Activated B cell treated with CpG ODN at 0.5 μM for 24 hours (primary cell): ENCODE measurements at places on chromosomes 5 and 9. TPM values are rescaled to one million over a fixed set of nuclear protein-coding genes. Genes with fewer than 3 reads are reported as not detected.

GRCh38 chr9:82593501-82593900 lies 469.4 kb downstream of the RASEF start:
- H3K36me3 ChIP-seq: no peaks in the 10 kb centered on the region
- no peak overlapping the region for H3K27ac ChIP-seq
- H3K27me3 ChIP-seq: no peaks in the 10 kb centered on the region
- no peak overlapping the region for H3K4me3 ChIP-seq
- no peaks in the 10 kb centered on the region for H3K4me1 ChIP-seq
- no peak for DNase-seq

GRCh38 chr9:6576987-6577386 lies 68.5 kb downstream of the GLDC start:
- no peak overlapping the region for H3K4me3 ChIP-seq
- H3K27ac ChIP-seq: no peak overlapping the region
- H3K36me3 ChIP-seq: no peaks in the 10 kb centered on the region
- H3K27me3 ChIP-seq: peaks cover 19% of the 10 kb centered on the region
- H3K4me1 ChIP-seq: peaks cover 47% of the 10 kb centered on the region

- peak overlapping the region; percentile 88 for H3K27ac ChIP-seq
- DNase-seq: no peak
- no peaks in the 10 kb centered on the region for H3K36me3 ChIP-seq
- peak overlapping the region; percentile 38 for H3K4me3 ChIP-seq
- no peaks in the 10 kb centered on the region for H3K27me3 ChIP-seq
- H3K4me1 ChIP-seq: peaks cover 38% of the 10 kb centered on the region
These were observed 75.9 kb downstream of the LMNB1 start for GRCh38 chr5:126852841-126853271.

FOXD1 gene
- 0.09 and 0.10 TPM in 2 replicates for total RNA-seq

- no peak overlapping the region for H3K4me3 ChIP-seq
- no peaks in the 10 kb centered on the region for H3K27me3 ChIP-seq
- no peaks in the 10 kb centered on the region for H3K36me3 ChIP-seq
- DNase-seq: no peak
These were observed 284.8 kb downstream of the SEC61B start for GRCh38 chr9:99506747-99507348.

- DNase-seq: no peak
- no peaks in the 10 kb centered on the region for H3K27me3 ChIP-seq
- H3K36me3 ChIP-seq: peaks cover 7% of the 10 kb centered on the region
- peaks cover 82% of the 10 kb centered on the region for H3K4me1 ChIP-seq
- H3K4me3 ChIP-seq: peak overlapping the region; percentile 77
- H3K27ac ChIP-seq: peak overlapping the region; percentile 94
These were observed 60.3 kb downstream of the MAPKAP1 start for GRCh38 chr9:125646621-125647100.

- no peak overlapping the region for H3K27ac ChIP-seq
- no peak overlapping the region for H3K4me3 ChIP-seq
- H3K4me1 ChIP-seq: no peaks in the 10 kb centered on the region
- H3K36me3 ChIP-seq: no peaks in the 10 kb centered on the region
These were observed 612.9 kb upstream of the TLE4 start for GRCh38 chr9:78958892-78959291.

DNA sequence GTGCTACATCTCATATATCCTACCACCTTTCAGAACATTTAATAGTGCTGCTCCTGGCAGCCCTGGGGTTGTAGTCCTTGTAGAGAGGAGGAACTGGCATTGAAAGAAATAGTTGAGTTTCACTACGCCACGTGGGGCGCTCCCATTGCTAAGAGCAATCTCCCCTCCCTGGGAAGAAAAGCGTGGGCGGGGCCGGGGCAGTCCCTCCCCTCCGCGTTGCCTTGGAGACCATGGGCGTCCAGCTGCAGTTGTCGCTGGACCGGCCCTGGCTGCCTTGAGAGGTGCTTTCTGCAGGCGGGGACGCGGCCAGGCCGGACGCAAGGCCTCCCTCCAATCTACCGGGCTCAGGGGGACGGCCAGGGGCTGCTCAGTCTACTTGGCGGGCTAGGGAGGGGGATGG lies 368 bp upstream of the CCDC180 start:
- peaks cover 11% of the 10 kb centered on the region for H3K27me3 ChIP-seq
- DNase-seq: no peak
- H3K36me3 ChIP-seq: peaks cover 5% of the 10 kb centered on the region

MED22 gene
- 40.7 and 45.7 TPM in 2 replicates for total RNA-seq

DNA sequence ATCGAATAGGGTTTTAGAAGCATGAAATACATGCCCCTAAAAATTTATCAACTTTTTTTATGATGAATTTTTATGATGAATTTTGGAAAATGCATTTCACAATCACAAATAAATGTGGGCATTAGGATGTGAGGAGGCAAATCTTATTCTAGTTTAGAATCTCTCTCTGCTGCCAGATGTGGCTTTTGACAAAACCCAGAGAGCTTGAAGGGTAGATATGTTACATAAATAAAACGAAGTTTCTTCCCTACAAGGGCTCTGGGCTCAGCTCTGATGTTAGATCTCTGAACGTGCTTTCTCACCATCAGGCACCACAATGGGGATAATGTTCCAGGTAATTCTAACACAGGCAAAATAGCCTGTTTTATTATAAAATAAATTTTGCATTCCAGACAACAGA lies 102.3 kb upstream of the ADAMTSL1 start:
- H3K4me1 ChIP-seq: no peaks in the 10 kb centered on the region
- H3K27ac ChIP-seq: no peak overlapping the region
- H3K4me3 ChIP-seq: no peak overlapping the region
- no peaks in the 10 kb centered on the region for H3K27me3 ChIP-seq
- no peaks in the 10 kb centered on the region for H3K36me3 ChIP-seq

GRCh38 chr9:91764661-91765060 lies 185.4 kb downstream of the ROR2 start:
- no peak overlapping the region for H3K4me3 ChIP-seq
- H3K27ac ChIP-seq: no peak overlapping the region
- H3K4me1 ChIP-seq: no peaks in the 10 kb centered on the region
- DNase-seq: no peak
- H3K27me3 ChIP-seq: peaks cover 30% of the 10 kb centered on the region
- H3K36me3 ChIP-seq: no peaks in the 10 kb centered on the region

TIMD4 gene
- not detected in 2 replicates for total RNA-seq

- no peak for DNase-seq
- H3K4me3 ChIP-seq: no peak overlapping the region
- H3K27me3 ChIP-seq: no peaks in the 10 kb centered on the region
These were observed 13.2 kb downstream of the MACIR start for GRCh38 chr5:103271570-103272289.

DNA sequence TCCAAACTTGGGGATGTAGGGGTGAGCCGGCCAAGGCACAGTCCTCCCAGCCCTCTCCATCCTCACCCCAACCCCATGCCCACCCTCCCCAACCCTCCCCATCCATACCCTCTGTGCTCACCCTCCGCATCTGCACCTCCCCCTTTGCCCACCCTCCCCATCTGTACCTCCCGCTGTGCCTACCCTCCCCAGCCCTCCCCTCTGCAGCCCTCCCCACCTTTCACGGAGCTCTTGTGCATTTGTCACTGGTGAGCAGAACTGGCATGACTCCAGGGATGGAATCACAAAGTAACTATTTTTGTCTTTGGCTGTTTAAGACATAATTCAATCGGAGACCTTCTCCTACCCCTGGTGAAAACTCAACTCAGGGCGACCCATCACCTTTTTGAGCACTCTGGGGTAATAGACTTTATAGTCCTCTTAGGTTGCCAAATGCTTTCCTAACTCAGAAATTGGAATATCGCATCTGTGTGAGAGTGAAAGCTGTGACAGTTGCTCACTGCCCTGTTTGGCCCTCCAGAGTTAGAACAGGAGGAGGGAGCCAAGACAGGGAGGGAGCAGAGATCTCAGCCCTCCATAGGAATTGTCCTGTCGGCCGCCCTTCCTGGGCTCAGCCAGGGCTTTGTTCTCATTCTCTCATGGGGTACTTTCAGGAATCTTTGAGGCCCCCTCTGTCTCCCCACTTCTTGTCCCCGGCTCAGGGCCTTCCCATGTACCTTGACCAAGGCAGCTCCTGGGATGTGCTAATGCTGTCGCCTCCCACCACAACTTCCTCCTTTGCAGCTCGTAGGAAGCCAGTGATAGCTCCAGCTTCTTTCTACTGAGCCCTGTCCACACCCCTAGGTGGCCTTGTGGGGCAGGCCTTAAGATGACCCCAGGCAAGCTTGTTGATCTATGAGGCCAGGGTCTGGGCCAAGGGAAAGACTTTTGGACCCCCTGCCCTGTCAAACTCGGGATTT lies 36.2 kb downstream of the OTULIN start:
- peaks cover 81% of the 10 kb centered on the region for H3K36me3 ChIP-seq
- H3K27ac ChIP-seq: no peak overlapping the region
- H3K27me3 ChIP-seq: no peaks in the 10 kb centered on the region
- DNase-seq: no peak
- peaks cover 9% of the 10 kb centered on the region for H3K4me1 ChIP-seq

DNA sequence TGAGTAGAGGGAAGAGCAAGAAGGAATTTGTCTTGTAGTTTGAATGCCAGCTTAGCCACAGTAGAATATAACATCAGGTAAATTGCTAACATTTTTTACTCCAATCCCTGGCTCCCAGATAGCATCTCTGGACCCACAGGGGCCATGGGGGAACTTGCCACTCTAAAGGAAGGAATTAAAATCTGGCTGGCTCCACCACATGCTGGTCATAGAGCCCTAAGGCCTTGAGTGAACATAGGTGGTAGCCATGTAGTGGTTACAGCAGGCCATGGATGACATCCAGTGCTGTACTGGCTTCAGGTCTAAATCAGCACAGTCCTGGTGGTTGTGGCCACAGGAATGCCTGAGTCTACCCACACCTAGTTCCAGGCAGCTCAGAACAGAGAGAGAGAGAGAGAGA lies 109.9 kb upstream of the RGMB start:
- no peak for DNase-seq
- peaks cover 5% of the 10 kb centered on the region for H3K27me3 ChIP-seq
- H3K4me3 ChIP-seq: no peak overlapping the region
- H3K4me1 ChIP-seq: no peaks in the 10 kb centered on the region
- H3K36me3 ChIP-seq: no peaks in the 10 kb centered on the region

MEGF10 gene
- not detected in 2 replicates for total RNA-seq

DNA sequence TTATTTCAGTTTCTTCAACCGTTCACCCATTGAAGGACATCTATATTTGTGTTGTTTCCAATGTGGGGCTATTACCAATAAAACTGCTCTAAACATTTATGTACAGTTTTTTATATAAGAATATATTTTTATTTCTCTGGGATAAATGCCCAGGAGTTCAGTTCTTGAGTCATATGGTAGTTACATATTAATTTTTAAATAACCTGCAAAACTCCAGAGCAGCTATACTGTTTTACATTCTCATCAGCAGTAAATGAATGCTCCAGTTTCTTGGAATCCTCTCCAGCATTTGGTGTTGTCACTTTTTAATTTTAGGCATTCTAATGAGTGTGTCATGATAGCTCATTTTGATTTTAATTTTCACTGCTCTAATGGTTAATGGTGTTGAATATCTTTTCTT lies 36.2 kb downstream of the CDK7 start:
- no peak overlapping the region for H3K4me3 ChIP-seq
- H3K4me1 ChIP-seq: peaks cover 10% of the 10 kb centered on the region
- H3K27ac ChIP-seq: no peak overlapping the region
- no peaks in the 10 kb centered on the region for H3K27me3 ChIP-seq

SLC36A2 gene
- total RNA-seq: not detected in 2 replicates

CORO2A gene
- total RNA-seq: 0.59 and 0.78 TPM in 2 replicates

LHX6 gene
- not detected in 2 replicates for total RNA-seq

DNA sequence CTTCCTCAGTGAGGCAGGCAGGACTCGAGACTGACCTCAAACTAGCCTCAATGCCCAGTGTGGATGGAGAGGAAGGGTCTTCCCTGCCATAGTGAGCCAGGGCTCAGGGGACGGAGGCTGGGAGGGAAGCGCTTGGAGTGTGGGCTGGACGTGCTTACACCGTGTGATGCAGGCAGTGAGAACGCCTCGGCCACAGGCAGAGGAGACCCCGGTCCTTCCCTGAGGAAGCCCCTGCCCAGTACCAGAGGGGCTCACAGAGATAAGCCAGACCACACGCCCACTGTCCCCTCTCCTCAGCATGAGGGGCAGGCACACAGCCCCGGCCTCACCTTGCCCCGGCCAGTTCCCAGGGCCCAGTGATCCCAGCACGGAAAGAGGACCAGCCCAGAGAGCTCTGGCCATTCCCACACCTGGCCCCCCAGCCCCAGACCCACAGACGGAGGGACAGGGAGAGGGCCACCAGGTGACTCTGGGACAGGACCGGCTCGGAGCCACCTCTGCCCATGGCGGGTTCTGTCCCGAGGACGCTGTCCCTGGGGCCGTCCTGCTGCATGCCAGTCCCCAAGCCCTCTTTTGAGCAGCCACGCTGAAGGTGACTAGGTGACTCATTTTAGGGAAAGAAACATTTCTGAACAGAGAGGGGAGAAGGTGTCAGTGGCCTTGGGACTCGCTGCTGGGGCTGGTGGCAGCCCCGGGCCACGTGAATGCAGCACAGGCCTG lies 6.0 kb upstream of the NSMF start:
- H3K4me3 ChIP-seq: no peak overlapping the region
- peaks cover 6% of the 10 kb centered on the region for H3K4me1 ChIP-seq
- H3K36me3 ChIP-seq: no peaks in the 10 kb centered on the region
- H3K27me3 ChIP-seq: no peaks in the 10 kb centered on the region
